ENCODE measurements at places on chromosomes 12 and 14.

GRCh38 chr12:66813137-66813892, 134.4 kb upstream of the GRIP1 start:
- DNase-seq = no peak

GRCh38 chr12:103868215-103868614, 27.2 kb upstream of the NT5DC3 start:
- DNase-seq = no peak

- DNase-seq = no peak
These were observed at the start of gene C12orf42 for GRCh38 chr12:103495469-103496456. TSS of gene C12orf42 (minus strand) at chr12:103495968. CDS start at chr12:103478426, 17,542 bp downstream.

DNA sequence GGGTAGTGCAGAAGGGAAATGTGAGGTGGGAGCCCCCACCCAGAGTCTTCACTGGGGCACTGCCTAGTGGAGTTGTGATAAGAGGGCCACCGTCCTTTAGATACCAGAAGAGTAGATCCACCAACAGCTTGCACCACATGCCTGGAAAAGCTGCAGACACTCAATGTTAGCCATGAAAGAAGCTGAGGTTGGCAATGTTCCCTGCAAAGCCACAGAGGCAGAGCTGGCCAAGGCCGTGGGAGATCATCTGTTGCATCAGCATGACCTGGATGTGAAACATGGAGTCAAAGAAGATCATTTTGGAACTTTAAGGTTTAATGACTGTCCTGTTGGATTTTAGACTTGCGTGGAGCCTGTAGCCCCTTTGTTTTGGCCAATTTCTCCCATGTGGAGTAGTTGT, 468.4 kb upstream of the FOXG1 start:
- DNase-seq = no peak

- no peak for DNase-seq
These were observed 8.8 kb downstream of the PPP1CC start for GRCh38 chr12:110733900-110734299.

- no peak for DNase-seq
These were observed 13.6 kb downstream of the ITPK1 start for GRCh38 chr14:93102141-93102540.

GRCh38 chr12:117030187-117030900, 68.9 kb downstream of the TESC start:
- DNase-seq = no peak

GRCh38 chr12:121803861-121804416, at the start of gene SETD1B:
TSS of gene SETD1B (plus strand) at chr12:121804009. CDS start at chr12:121804738, 729 bp downstream.
- DNase-seq = peak; percentile 19

DNA sequence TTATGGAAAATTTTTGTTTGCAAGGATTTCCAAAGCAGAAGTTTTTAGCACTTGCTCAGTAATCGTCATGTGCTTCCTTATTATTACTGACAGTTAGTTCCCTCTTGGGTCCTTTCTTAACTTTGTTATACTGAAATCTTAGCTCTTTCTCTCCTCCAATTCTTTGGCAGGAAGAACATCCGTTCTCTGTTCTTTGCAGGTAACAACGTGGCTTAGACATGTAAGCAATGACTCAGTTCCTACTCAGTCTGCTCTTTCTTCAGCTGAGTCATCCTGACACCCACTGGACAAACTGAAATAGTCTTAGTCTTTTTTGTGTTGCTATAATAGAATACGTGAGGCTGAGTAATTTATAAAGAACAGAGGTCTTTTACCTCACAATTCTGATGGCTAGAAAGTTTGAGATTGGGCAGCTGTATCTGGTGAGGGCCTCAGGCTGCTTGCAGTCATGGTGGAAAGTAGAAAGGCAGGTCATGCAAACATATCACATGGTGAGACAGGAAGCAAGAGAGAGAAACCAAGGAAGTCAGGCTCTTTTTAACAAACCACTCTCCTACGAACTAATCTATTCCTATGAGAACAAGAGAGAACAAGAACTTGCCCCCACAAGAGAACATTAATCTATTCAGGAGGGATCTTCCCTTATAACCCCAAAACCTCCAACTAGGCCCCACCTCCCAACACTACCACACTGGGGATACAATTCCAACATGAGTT, 49.2 kb downstream of the TESPA1 start:
- no peak for DNase-seq

GRCh38 chr14:36520601-36521525, 831 bp upstream of the NKX2-1 start:
- DNase-seq = no peak

- peak; percentile 2 for DNase-seq
These were observed 95.2 kb upstream of the PCED1B start for GRCh38 chr12:46983959-46984841.

DNA sequence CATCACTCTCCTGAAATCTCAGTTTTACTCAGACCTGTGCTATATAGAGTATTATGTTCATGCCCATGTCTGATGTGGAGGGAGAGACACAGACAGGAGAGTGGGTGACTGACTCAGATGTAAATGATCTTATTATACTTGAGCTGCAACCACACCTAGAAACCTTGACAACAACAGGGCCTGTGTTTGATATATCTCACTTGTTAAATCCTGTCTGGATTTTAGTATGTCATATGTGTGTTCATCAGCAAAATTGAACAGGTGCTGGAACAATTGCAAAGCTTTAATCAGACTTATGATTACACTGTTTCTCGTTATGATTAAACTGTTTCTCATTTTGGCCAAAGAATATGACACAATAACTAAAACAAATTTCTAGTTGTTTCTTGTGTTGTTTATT, 37.7 kb downstream of the DIP2B start:
- DNase-seq = no peak

- DNase-seq = no peak
These were observed 80.8 kb upstream of the ACTN1 start for GRCh38 chr14:69059658-69060623.

DNA sequence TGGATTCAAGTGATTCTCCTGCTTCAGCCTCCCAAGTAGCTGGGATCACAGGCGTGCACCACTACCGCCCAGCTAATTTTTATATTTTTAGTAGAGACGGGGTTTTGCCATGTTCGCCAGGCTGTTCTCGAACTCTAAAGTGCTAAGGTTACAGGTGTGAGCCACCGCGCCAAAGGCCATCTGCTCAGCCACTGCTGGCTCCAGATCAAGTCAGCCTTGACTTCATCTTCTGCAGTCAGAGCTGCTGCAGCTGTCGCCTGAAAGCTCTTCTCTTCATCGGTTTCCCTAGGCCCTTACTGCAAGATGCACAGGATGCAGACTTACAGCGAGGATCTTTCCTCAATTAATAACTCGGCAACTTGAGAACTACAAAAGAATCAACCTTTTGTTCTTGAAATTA, 66.8 kb downstream of the CLIP1 start:
- DNase-seq = no peak

DNA sequence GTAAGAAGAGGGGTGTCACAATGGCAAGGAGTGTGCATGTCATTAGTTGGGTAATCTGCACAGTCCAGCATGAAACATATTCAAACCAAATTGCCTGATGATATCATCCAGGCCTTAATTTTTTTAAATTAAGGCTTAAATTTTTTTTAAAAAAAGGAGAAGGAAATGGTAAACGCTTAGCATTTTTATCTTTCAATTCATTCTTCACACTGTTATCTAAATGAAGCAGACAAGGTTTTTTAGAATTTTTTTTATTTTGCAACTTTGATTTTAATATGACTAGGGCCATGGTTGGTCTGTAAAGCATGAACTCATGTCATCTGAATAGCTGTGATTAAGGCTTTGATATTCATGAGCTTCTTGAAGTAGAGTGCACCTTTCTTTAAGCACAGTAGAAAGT, 362.5 kb downstream of the SYT1 start:
- DNase-seq = no peak

- no peak for DNase-seq
These were observed 24.1 kb upstream of the ADIPOR2 start for GRCh38 chr12:1666685-1667162.

- no peak for DNase-seq
These were observed 4.1 kb downstream of the ARF6 start for GRCh38 chr14:49896966-49897365.

DNA sequence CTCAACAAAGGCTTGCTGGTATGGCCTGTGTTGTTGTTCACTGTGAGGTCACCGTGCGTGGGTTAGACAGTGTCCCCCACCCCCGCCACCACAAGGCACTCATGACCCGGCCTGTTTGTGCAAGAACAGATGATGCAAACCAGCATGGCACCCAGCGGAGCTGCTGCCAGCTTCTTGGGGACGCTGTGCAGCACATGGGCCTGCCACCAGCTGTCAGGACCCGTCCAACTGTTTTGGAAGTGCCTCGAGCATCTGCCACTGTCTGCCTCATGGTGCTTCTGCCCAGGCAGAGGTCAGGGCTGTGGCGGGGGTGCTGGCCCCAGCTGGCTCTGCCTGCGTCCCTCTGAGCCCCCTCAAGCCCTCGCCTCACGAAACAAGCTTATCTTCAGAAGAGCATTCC, 1.5 kb downstream of the ASB2 start:
- DNase-seq = no peak

DNA sequence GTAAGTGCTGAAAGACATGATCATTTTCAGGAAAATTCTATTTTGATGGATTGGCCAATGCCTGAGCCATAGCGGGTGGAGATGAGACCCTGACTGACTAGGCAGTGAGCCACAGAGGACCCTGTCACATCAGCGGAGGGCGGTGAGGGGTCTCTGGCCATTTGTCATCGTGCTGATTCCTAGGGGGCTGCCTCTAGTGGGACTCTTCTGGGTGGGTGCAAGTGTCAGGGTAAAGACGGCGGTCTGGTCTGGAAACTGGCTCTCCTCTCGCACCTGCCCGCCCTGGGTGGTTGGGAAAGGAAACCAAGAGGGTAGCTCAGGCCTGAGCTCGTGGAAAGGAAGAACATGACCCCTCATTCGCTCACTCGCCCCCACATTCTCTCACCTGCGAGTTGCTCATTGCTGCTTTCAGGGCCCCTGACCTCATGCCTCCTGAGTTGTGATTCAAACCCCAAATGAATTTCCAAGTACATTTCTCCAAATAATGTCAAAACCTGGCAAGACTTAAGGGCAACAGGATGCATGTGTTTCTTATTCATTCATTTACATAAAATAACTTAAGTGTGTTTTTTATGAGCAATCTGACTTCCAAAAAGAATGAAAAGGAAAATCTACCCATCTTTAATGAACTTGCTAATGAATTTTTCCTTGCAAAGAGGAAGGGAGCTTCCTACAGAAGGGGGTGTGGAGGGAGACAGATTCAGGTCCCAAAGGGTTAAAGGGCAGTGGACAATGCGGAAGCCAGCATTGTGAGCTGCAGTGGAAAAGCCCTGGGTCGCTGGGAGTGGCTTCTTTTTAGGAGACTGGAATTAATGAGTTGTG, 12.8 kb downstream of the MEG3 start:
- DNase-seq = no peak

GRCh38 chr12:47023953-47024352, 55.5 kb upstream of the PCED1B start:
- DNase-seq = no peak

DNA sequence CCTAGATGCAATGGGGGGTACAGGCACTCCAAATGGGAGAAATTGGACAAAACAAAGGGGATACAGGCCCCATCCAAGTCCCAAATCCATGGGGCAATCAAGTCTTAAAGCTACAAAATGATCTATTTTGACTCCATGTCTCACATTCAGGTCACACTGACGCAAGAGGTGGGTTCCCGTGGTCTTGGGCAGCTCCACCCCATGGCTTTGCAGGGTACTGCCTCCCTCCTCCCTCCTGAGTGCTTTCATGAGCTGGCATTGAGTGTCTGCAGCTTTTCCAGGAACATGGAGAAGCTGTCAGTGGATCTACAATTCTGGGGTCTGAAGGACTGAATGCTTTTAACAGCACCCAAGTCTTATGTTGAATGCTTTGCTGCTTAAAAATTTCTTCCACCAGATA, 274.5 kb upstream of the LRIG3 start:
- DNase-seq = no peak

- DNase-seq = no peak
These were observed 12.5 kb downstream of the EGLN3 start for GRCh38 chr14:33938131-33938949.

GRCh38 chr14:52740751-52741150, 10.8 kb downstream of the STYX start:
- DNase-seq = no peak

DNA sequence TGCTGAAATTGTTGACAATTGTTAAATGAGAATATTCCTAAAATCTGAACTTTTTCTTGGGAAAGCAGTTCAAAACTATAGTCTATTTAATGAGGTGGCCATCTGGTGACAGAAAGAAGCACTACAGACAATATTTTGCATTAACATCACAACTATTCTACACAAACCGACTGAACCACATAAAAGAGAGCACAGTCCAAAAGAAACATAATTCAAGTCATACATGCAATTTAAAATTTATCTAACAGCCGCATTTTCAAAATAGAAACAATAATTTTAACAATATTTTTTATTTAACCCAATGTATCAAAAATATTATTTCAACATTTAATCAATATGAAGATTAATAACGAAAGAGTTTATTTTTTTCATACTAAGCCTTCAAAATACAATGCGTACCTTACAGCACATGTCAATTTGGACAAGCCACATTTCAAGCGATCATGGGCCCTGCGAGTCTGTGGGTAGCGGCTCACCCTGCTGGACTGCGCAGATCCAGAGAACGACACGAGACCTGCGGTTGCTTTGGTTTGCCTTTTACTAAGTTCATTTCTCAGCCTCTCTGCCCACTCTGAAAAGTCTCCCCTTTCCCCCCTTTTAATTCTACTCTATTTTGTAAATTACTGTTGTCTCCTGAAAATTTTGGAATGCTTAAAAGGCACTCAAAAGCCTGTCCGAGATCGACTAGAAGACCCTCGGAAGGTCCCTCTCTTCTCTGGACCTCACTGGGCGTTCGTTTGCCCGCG, 947 bp upstream of the LRRC9 start:
- no peak for DNase-seq

GRCh38 chr12:21538061-21538653, 12.1 kb downstream of the SPX start:
- DNase-seq = no peak

GRCh38 chr12:106251631-106252455, 4.0 kb upstream of the CKAP4 start:
- DNase-seq = no peak

GRCh38 chr14:102487204-102487577, 22.4 kb downstream of the ANKRD9 start:
- DNase-seq = no peak

- no peak for DNase-seq
These were observed 259.5 kb upstream of the PKP2 start for GRCh38 chr12:33156042-33156441.

GRCh38 chr12:87509237-87509820, 519.9 kb downstream of the C12orf50 start:
- DNase-seq = no peak

GRCh38 chr12:39617887-39618286, 1.7 kb downstream of the ABCD2 start:
- DNase-seq = no peak

GRCh38 chr14:104800015-104800770, 708 bp upstream of the ZBTB42 start:
- DNase-seq = no peak

GRCh38 chr12:114809097-114809496, 125.1 kb upstream of the TBX3 start:
- no peak for DNase-seq

DNA sequence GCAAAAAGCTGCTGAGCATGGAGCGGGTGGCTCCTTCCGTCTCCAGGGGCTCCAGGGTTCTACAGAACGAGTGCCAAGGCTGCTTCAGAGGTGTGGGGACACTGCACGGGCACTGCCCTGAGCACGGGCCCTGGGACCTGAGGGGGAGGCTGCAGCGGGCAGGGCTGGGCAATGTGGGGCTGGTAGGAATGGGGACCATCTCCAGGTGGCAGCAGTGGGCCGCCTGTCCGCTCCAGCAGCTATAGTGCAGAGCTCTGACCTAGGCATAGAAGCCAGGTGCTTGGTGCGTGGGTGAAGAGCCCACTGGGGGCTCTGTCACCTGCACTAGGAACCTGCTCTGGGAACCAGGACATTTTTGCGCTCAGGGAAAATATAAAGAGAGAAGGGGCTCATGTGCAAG, 22.3 kb downstream of the HDAC7 start:
- DNase-seq = no peak

All from activated naive CD4-positive, alpha-beta T cell (primary cell).